Left lung (tissue), 14 donors: ENCODE measurements at places on chromosomes 3 and 15.

- no peaks in the 10 kb centered on the region for H3K27me3 ChIP-seq
- no peaks in the 10 kb centered on the region for H3K36me3 ChIP-seq
- peak overlapping the region; percentile 71 for H3K27ac ChIP-seq
- peak; percentile 70 for DNase-seq
These were observed 33.9 kb downstream of the MYO5C start for GRCh38 chr15:52261498-52262242.

GRCh38 chr3:32818229-32818969 lies 602 bp downstream of the TRIM71 start:
- H3K4me3 ChIP-seq = peak overlapping the region; percentile 63
- H3K36me3 ChIP-seq = no peaks in the 10 kb centered on the region
- peak; percentile 82 for DNase-seq
- H3K27ac ChIP-seq = peak overlapping the region; percentile 48
- peaks cover 5% of the 10 kb centered on the region for H3K4me1 ChIP-seq

DNA sequence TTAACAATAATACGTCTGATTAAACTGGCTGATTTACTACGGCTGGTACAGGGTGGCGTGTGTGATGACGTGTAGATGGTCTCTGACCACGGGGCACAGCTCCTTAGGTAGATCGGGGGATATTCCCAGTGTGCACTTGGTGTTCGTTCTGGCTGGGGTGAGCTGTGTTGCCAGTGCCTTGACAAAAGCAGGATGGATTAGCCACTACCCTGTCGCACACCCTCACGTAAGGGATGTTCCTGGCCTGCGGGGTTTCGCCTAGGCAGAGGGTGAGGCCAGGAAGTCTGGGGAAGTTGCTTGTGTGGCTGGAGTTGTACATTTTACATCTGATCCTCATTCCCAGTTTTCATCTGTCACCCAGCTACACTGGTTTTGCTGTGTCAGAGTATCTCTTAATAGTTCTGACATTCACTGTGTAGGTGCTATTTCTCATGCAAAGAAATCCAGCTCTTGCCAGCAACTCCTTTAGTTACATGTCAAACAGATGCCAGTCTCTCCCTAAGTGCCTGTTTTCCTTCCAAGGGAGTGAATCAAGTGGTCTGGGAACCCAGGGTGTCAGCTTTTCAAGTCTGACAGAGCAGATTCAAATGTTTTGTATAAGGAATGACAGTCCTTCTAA lies 66.1 kb upstream of the CCR4 start:
- H3K36me3 ChIP-seq = no peaks in the 10 kb centered on the region
- no peak overlapping the region for H3K4me3 ChIP-seq
- no peak overlapping the region for H3K27ac ChIP-seq
- H3K4me1 ChIP-seq = no peaks in the 10 kb centered on the region
- no peak for DNase-seq

- no peak overlapping the region for H3K4me3 ChIP-seq
- H3K27ac ChIP-seq = no peak overlapping the region
- H3K36me3 ChIP-seq = no peaks in the 10 kb centered on the region
- DNase-seq = no peak
These were observed 669.1 kb downstream of the CADM2 start for GRCh38 chr3:85627932-85628331.

DNA sequence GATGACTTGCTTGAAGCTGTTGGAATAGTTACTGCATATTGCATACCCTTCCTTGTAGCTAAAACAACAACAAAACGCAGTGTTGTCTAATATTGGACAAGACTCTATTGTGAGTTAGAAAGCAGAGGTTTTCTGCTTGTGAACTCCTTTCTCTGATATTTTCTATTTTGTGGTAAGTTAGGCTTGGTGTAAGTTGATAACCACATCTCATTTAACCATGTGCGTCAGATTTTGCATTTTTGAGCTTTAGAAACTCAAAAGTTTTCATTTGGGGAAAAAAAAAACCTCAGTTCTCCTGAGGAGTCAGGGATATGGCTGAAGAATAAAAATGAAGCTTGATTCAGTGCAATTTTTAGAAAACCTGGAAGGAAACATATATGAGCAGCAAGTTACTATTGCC lies 1.5 kb downstream of the ARIH1 start:
- no peak for DNase-seq
- peaks cover 59% of the 10 kb centered on the region for H3K4me1 ChIP-seq
- peaks cover 40% of the 10 kb centered on the region for H3K36me3 ChIP-seq
- no peaks in the 10 kb centered on the region for H3K27me3 ChIP-seq
- peak overlapping the region; percentile 73 for H3K4me3 ChIP-seq

GRCh38 chr3:27127195-27127594 lies 242.0 kb downstream of the NEK10 start:
- no peak overlapping the region for H3K4me3 ChIP-seq
- no peaks in the 10 kb centered on the region for H3K36me3 ChIP-seq
- no peaks in the 10 kb centered on the region for H3K27me3 ChIP-seq
- H3K4me1 ChIP-seq = no peaks in the 10 kb centered on the region
- no peak for DNase-seq
- no peak overlapping the region for H3K27ac ChIP-seq

- no peak overlapping the region for H3K4me3 ChIP-seq
- DNase-seq = no peak
- no peaks in the 10 kb centered on the region for H3K36me3 ChIP-seq
These were observed 30.1 kb downstream of the CCDC54 start for GRCh38 chr3:107407355-107407754.

DNA sequence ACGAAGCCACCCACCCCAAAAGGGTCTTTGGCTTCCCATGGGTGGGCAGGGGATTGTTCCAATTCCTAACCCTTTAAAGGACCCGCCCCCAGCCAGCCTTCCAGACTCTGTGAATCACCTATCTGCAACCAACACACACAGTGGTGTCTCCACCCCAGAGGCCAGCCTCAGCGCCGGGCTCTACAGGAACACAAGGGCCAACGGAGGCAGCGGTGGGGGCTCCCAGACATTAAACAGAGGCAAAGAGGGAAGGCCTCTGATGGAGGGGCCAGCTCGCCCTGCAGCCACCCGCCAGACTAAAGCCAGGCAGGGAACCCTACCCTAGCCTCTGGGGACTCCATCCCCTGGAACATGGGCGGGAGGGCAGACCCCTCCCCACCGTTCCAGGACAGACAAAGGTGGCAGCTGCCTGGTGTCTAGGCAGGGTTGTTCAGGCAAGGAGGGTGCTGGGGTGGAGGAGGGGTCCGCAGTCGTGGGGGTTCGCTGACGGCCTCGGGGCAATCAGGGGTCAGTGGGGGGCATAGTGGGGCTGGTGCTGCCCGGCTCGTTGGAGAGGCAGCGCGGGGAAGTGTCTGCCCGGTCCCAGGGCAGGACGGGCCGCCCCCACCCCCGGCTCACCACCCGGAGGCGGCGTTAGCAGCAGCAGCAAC lies 448 bp downstream of the SHISA5 start:
- H3K27me3 ChIP-seq = no peaks in the 10 kb centered on the region
- peak overlapping the region; percentile 97 for H3K27ac ChIP-seq
- peak overlapping the region; percentile 78 for H3K4me3 ChIP-seq
- H3K4me1 ChIP-seq = peaks cover 55% of the 10 kb centered on the region

DNA sequence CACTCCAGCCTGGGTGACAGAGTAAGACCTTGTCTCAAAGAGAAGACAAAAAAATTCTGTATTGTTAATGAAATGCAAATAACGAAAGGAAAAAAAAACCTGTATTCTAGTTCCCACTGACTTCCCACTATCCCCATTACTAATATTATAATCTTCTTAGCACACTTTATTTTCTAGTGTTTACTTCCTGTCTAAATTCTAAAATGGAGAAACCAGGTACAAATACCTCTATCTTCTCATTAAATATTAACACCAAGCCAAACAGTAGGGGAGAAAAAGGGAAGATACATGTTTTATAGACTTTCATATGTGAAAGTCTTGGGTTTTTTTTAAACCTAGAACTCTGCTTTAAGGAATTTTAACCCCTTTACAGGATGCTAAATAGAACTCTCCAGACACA lies 55.3 kb upstream of the PLXND1 start:
- H3K36me3 ChIP-seq = no peaks in the 10 kb centered on the region
- peaks cover 4% of the 10 kb centered on the region for H3K4me1 ChIP-seq
- no peak overlapping the region for H3K27ac ChIP-seq

GRCh38 chr15:89123181-89123525 lies 34.9 kb downstream of the ABHD2 start:
- H3K4me3 ChIP-seq = no peak overlapping the region
- DNase-seq = no peak
- H3K27me3 ChIP-seq = no peaks in the 10 kb centered on the region
- H3K4me1 ChIP-seq = peaks cover 13% of the 10 kb centered on the region

GRCh38 chr3:10530241-10530640 lies 24.9 kb upstream of the ATP2B2 start:
- peaks cover 8% of the 10 kb centered on the region for H3K27me3 ChIP-seq
- no peak overlapping the region for H3K4me3 ChIP-seq
- no peaks in the 10 kb centered on the region for H3K36me3 ChIP-seq
- DNase-seq = no peak
- no peak overlapping the region for H3K27ac ChIP-seq

- no peaks in the 10 kb centered on the region for H3K36me3 ChIP-seq
- no peak overlapping the region for H3K4me3 ChIP-seq
- H3K27ac ChIP-seq = no peak overlapping the region
- DNase-seq = peak; percentile 86
- peaks cover 19% of the 10 kb centered on the region for H3K4me1 ChIP-seq
These were observed 23.6 kb upstream of the KLF13 start for GRCh38 chr15:31302778-31303725.

- no peak overlapping the region for H3K27ac ChIP-seq
- H3K4me3 ChIP-seq = no peak overlapping the region
- no peak for DNase-seq
- H3K27me3 ChIP-seq = no peaks in the 10 kb centered on the region
- peaks cover 48% of the 10 kb centered on the region for H3K36me3 ChIP-seq
These were observed 28.1 kb downstream of the ZNF589 start for GRCh38 chr3:48268936-48269561.

- H3K27me3 ChIP-seq = no peaks in the 10 kb centered on the region
- H3K4me3 ChIP-seq = no peak overlapping the region
- DNase-seq = no peak
- no peaks in the 10 kb centered on the region for H3K4me1 ChIP-seq
- H3K27ac ChIP-seq = no peak overlapping the region
- no peaks in the 10 kb centered on the region for H3K36me3 ChIP-seq
These were observed 28.7 kb upstream of the ZNF148 start for GRCh38 chr3:125403789-125404188.

GRCh38 chr3:89851974-89852621 lies 744.7 kb downstream of the EPHA3 start:
- no peak overlapping the region for H3K27ac ChIP-seq
- no peaks in the 10 kb centered on the region for H3K4me1 ChIP-seq
- H3K27me3 ChIP-seq = no peaks in the 10 kb centered on the region
- H3K4me3 ChIP-seq = no peak overlapping the region
- DNase-seq = peak; percentile 48

- peak; percentile 86 for DNase-seq
- no peak overlapping the region for H3K4me3 ChIP-seq
- no peaks in the 10 kb centered on the region for H3K36me3 ChIP-seq
These were observed 215.6 kb upstream of the RBMS3 start for GRCh38 chr3:29065211-29065785.

- H3K27ac ChIP-seq = peak overlapping the region; percentile 97
- peak overlapping the region; percentile 80 for H3K4me3 ChIP-seq
- H3K27me3 ChIP-seq = no peaks in the 10 kb centered on the region
- DNase-seq = no peak
These were observed 1.9 kb downstream of the GOLIM4 start for GRCh38 chr3:168093790-168094189.

- H3K27ac ChIP-seq = no peak overlapping the region
- no peak overlapping the region for H3K4me3 ChIP-seq
- H3K36me3 ChIP-seq = no peaks in the 10 kb centered on the region
- H3K4me1 ChIP-seq = no peaks in the 10 kb centered on the region
These were observed 367.3 kb downstream of the OCA2 start for GRCh38 chr15:27731776-27732175.

DNA sequence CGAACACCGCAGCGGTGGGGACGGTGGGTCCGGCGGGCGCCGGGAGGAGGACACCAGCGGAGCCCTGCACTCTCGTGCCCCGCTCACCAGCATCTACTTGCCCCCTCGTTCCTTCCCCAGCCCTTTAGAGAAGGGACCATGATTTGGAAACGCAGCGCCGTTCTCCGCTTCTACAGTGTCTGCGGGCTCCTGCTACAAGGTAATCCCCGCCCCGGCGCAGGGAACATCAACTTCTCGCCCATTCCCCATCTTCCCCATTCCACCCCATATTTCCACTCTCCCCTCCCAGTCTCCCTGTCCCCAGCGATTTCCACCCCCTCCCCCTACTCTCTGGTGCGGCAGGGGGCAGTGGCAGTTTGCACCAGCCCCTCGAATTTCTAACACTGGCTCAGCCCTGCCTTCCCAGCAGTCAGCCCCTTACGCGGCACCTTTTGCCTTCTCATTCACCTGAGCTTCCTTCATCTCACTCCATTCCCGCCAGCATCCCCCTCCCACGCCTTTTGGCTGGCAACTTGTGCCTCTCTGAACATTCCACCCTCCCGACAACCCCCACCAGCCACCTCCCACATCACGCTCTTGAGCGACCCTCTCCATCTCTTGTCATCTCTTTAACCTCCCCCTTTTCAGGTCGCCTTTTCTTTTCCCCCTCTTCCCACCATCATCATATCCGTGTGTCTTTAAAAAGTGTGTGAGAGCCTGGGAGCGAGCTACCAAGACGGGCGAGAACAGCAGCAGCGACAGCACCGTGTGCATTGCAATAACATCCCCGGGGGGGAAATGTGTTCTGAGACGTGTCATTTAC lies 882 bp downstream of the CADM2 start:
- no peak overlapping the region for H3K27ac ChIP-seq
- peaks cover 20% of the 10 kb centered on the region for H3K27me3 ChIP-seq
- DNase-seq = no peak
- peak overlapping the region; percentile 33 for H3K4me3 ChIP-seq
- no peaks in the 10 kb centered on the region for H3K4me1 ChIP-seq

- H3K4me1 ChIP-seq = peaks cover 39% of the 10 kb centered on the region
- H3K27ac ChIP-seq = peak overlapping the region; percentile 59
- peak; percentile 46 for DNase-seq
- H3K36me3 ChIP-seq = no peaks in the 10 kb centered on the region
- no peaks in the 10 kb centered on the region for H3K27me3 ChIP-seq
These were observed 540 bp downstream of the CCDC80 start for GRCh38 chr3:112640276-112640929.

DNA sequence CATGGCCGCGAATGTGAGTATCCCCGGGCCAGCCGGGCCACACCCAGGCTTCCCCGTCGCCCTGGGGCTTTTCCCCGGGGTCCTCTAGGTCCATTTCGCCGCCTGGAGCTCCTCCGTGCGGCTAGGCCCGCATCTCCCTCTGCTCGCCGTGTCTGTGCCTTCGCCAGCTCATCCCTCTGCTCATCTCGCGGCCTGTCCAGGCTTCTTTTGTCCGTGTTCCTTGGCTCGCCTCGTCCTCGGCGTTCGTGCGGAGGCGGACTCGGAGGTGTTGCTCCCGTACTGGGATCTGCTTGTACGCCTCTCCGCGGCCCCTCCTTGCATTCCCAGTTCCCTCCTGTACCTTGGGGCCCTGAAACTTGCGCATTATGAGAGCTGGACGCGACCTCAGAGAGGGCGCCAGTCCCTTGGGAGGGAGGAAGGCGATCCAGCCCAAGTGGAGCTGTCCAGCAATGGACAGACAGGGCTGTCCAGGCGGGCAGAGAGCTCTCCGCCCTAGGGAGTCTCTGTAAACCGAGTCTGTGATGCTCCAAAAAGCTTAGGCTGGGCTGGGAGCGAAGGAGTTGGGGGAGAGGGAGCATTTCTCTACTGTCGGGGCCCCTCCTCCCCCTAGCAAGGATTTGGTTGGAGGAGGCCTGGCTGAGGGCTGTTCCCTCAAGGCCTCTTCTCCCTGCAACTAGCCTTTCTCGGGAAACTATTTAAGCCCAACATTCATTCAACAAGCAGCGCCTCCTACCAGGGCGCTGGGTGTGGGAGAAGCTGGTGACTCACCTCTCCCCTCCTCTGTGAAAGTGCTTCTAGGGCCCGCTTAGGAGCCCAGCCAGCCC lies 553 bp downstream of the TMEM43 start:
- peaks cover 41% of the 10 kb centered on the region for H3K4me1 ChIP-seq
- peak overlapping the region; percentile 97 for H3K27ac ChIP-seq
- peaks cover 41% of the 10 kb centered on the region for H3K36me3 ChIP-seq
- no peaks in the 10 kb centered on the region for H3K27me3 ChIP-seq
- peak overlapping the region; percentile 89 for H3K4me3 ChIP-seq
- peak; percentile 65 for DNase-seq
